Suppressor macrophage treated with lipopolysaccharide for 1 hour (primary cell): ENCODE measurements at places on chromosomes 13 and 19.

DNA sequence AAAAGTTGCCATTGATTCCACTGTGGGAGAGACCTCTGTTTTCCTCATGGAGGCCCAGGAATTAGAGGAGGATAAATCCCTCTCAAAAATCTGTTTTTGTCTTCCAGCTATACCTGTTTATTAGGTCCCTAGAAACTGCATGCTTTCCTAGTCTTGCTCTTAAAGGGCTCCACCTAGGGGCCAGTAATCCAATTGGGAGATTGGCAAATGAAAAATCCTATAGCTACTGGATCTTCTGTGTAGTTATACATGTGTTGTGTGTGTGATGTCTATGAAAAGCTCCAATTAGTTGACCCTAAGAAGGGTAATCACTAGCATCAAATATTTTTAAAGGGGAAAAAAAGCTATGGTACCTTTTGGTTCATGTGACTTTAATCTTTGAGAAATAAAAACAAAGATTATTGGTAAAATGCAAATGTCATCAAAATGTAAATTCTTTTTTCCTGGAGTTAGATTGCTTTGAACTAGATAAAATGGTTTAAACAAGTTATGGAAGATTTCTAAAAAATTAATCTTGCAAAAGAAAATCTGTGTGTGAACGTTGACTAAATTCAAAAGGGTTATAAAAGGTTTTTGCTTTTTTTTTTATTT lies 63.4 kb upstream of the C1QTNF9B start:
- DNase-seq = peak; percentile 31

GRCh38 chr19:50264483-50265186 lies 61.2 kb downstream of the MYH14 start:
- peak; percentile 19 for DNase-seq

DNA sequence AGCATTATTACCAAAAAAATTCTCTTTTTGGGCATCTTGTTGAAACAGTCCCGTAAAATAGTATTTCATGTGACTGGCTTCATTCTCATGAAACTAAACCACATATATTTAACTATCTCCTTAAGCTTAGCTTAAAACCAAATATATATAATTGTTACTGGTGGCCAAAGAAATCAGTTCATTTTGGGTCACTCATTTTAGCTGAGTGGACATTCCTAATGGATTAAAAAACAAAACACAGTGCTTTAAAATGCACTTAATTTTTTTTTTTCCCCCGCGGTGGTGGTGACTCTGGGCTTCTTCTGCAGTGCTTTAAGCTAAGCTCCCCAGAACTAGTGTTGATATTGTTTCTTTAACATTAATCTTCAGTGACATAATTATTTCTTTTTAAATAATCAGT lies 540.1 kb downstream of the GPC6 start:
- DNase-seq = no peak

GRCh38 chr19:33902802-33903488 lies 106.3 kb downstream of the KCTD15 start:
- DNase-seq = no peak

- DNase-seq = no peak
These were observed 22.6 kb downstream of the ATP8B3 start for GRCh38 chr19:1789261-1790041.

DNA sequence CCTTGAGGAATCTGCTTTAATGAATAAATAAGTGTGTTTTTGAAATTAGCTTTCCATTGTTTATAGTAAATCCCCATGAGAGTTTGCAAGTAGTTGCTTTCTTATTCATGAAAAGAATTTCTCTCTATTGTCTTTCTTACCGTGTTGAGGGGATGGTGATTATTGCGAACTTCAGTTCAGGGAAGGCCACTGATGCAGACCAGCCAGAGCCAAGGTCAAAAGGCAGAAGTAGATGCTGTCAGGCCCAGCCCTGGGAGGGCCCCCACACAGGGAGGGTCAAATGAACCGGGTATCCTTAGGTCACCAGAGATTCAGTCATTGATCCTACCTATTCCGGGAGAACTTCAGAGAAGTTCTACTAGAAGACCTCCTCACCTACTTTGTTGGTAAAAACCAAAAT lies 185.9 kb downstream of the NUFIP1 start:
- no peak for DNase-seq

- DNase-seq = peak; percentile 47
These were observed 11.3 kb downstream of the LCP1 start for GRCh38 chr13:46170687-46171086.

DNA sequence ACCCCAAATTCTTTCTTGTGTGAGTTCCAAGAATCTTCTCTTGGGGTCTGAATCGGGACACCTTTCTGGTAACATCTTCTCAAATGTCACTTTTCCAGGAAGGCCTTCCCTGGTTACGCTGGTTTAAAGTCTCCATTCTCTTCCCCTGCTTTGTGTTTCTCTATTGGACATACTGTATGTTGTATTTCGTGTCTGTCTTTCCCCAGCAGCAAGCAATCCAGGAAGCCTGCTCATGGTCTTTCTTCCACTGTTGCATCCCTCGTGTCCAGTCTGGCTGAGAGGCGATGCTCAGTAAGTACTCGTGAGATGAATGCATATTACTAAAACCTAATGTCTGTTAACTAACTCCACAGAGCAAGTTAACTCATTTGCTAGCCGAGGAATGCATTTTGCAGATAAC lies 43.7 kb downstream of the RFXAP start:
- no peak for DNase-seq

- peak; percentile 45 for DNase-seq
These were observed 102.5 kb downstream of the COL4A2 start for GRCh38 chr13:110409581-110409992.

GRCh38 chr13:56697011-56697410 lies 443.7 kb upstream of the PRR20A start:
- no peak for DNase-seq

DNA sequence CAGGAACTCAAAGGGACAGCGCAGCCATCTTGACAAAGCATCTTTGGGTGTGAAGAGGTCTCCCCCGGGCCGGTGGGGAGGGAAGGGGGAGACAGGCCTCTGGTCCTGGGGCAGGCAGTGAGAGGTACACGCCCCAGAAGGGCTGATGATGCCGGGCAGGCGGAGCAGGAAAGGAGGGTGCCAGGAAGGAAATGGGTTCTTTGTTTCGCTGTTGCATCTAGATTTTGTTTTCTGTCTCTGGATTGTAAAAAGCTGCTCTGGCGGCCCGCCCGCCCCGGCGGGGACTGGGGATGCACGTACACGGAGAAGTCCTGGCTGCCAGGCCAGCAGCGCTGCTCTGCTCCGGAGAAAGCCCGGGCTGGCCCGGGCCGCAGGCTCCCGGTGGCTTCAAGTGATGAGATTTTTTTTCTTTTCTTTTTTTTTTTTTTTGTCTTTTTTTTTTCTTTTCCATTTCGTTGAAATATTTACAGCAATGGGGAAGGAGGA lies 13.2 kb upstream of the ASF1B start:
- no peak for DNase-seq

GRCh38 chr13:99990126-99990977 lies 8.8 kb downstream of the ZIC2 start:
- no peak for DNase-seq

- peak; percentile 82 for DNase-seq
These were observed 9.0 kb upstream of the ACSBG2 start for GRCh38 chr19:6126335-6126974.

DNA sequence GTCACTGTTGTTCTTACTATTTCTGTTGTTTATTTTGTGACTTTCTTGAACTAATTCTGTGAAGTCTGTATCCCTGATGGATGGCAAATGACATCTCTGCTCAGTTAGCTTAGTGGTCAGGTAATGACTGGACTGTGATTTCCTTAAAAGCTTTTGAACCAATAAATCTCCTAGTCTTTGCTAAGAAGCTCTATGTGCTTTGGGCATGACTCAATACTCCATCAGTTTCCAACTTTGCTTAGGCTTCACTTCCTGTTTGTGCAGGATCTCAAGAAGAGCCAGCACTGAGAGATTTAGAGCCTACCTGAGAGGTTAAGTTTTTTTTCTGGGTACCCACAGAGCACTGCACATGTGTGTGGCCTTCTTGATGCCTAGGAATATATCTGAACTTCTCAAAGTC lies 329.7 kb upstream of the HTR2A start:
- DNase-seq = no peak

DNA sequence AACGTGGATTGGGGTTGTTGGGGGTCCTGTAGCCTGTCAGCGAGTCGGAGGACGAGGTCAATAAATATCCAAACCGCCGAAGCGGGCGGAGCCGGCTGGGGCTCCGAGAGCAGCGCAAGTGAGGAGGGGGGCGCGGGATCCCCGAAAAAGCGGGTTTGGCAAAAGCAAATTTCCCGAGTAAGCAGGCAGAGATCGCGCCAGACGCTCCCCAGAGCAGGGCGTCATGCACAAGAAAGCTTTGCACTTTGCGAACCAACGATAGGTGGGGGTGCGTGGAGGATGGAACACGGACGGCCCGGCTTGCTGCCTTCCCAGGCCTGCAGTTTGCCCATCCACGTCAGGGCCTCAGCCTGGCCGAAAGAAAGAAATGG lies 754 bp upstream of the SIX5 start:
- peak; percentile 44 for DNase-seq
